Stimulated activated CD8-positive, alpha-beta memory T cell treated with anti-CD3 and anti-CD28 coated beads, Interleukin-4, amount 100 ng/mL, for 1 hour (primary cell): ENCODE measurements at places on chromosomes 4 and X.

DNA sequence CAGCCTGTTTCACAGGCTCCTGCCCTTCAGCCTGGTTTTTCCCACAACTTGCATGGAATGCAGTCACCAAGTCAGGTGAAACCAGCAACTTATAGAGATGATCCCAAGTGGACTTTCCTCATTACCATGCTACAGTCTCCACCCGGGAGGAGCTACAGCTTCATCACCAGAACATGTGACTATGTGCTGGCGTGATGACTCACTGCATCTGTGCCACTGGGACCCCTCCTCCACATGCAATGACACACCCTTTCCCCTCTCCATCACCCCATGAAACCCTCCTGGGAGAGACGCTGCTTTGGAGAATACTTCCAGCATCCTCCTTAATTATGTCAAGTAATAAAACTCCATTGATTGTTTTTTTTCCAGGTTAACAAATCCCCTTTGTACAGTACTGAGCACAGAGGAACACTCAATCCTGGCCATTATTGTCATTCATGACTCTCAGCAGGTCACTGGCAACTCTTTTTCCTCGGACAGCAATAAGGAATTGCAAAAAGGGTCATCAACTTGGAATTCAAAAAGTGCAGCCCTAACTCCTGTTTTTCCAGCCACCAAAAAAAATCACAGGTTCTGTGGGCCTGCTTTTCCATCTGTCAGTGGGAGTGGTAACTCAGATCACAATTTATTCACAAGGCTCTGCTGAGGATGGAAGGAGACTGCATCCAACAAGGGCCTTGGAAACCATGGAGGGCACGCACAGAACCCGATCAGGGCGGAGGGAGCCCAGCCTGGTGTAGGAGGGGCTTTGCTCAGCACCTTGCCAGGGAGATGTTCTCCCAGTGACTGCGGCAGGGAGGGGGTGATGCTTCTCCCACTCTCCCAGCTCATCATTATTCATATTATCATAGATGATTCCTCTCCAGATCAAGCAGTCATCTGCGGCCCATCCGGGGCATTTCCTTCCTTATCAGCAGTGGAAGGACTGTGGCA is 17.4 kb downstream of the QDPR start:
- DNase-seq, result no peak

GRCh38 chr4:100881283-100881682 is 363.5 kb upstream of the EMCN start:
- no peak for DNase-seq

DNA sequence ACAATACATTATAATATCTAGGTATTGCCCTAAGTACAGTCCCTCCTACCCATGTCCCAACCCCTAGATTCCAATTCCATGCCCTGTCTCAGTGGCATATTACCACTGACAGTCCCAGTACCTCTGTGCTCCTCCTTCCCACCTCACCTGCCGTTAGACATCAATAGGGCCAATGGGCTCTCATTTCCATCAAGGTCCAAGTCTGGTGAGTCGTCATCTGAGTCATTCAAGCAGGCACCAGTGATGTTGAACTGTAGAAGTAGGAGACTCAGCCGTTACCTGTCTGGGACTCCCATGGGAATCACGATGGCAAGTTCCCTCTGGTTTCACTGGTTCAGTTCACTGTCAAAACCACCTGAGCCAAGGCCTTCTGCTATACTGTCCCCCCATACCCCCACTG is 51.7 kb downstream of the PHF8 start:
- DNase-seq, result no peak

GRCh38 chrX:124231451-124231759 is 101.1 kb upstream of the TEX13D start:
- no peak for DNase-seq

DNA sequence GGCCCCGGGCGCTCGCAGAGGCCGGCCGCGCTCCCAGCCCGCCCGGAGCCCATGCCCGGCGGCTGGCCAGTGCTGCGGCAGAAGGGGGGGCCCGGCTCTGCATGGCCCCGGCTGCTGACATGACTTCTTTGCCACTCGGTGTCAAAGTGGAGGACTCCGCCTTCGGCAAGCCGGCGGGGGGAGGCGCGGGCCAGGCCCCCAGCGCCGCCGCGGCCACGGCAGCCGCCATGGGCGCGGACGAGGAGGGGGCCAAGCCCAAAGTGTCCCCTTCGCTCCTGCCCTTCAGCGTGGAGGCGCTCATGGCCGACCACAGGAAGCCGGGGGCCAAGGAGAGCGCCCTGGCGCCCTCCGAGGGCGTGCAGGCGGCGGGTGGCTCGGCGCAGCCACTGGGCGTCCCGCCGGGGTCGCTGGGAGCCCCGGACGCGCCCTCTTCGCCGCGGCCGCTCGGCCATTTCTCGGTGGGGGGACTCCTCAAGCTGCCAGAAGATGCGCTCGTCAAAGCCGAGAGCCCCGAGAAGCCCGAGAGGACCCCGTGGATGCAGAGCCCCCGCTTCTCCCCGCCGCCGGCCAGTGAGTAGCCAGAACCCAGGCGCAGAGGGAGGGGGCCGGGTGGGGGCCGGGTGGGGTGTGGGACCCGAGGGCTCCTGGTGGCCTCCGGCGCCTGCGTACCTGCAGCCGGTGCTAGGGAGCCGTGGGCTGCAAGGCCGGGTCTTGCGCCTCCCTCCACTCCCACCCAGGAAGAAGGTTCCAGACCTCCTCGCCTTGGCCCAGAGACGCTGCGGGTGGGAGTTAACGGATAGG is 534 bp downstream of the MSX1 start:
- DNase-seq, result no peak

DNA sequence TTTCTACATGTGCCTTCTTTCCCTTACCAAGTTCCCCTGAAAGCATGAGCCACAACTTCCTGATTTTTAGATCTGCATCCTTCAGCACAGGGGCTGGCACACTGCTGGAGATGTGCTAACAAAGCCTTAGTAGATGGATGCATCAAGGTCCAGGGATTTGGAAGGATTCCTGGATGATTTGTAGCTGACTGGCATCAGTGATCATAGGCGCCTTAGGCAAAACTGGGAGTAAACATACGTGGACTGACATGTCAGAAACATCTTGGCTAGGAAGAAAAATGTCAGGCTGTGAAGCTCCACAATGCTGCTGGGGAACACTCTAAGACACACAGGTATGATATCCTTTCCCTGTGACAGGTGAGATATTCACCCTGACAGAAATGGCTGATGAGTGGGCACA is 156.4 kb downstream of the AMELX start:
- no peak for DNase-seq

DNA sequence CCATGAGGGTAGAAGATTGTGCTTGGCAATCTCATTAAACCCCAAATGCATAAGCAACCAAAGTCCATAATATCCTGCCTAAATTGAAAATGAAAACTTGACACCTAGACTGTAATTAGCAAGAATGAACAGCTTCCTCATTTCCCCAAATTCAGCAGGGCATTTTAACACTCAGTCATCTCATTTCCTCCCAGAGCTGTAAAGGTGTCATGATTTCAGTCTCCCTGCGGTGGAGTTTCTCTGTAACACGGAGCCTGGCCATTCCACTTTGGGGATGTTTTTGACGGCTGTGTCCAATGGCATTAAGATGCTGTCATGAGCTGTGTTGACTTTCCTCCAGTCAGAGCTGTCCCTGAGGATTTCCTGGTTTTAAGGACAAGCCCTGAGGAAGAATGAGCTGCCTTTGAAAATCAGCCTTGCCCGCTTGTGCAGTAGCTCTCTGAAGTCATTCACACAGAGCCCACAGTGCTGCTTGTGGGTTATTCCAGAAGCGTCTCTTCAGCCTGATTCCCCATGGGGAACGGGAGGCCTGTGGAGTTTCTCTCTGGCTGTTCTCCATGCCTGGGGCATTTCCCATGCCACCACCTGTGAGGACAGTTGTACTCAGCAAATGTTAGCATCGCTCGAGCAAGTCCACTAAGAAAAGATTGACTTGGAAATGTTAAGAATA is 187.0 kb downstream of the MID1 start:
- no peak for DNase-seq

- DNase-seq, result no peak
These were observed 172.9 kb downstream of the AFAP1 start for GRCh38 chr4:7766661-7767345.

GRCh38 chrX:72128881-72129280 is 2.8 kb downstream of the RTL5 start:
- DNase-seq, result no peak

GRCh38 chrX:45850775-45851433 is 650.2 kb upstream of the DIPK2B start:
- no peak for DNase-seq

GRCh38 chr4:81447566-81448229 is 24.0 kb downstream of the RASGEF1B start:
- DNase-seq, result no peak

DNA sequence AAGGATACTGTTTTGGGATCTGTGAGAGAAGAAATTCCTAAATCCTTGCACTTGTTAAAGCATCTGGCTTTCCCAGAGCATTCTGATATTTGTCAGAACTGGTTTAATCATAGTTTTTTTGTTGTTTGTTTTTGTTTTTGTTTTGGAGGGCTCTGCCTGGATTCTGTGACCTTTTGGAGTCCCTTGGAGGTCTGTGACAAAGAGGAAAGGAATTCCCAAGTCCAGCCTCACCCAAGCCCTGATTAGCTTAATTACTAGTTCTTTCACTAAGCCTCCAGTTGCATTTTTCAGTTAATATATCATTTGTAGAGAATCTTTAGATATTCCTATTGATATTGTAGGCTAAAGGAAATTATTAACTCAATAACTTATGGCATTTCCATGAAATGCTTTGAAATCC is 711 bp downstream of the ACE2 start:
- no peak for DNase-seq

DNA sequence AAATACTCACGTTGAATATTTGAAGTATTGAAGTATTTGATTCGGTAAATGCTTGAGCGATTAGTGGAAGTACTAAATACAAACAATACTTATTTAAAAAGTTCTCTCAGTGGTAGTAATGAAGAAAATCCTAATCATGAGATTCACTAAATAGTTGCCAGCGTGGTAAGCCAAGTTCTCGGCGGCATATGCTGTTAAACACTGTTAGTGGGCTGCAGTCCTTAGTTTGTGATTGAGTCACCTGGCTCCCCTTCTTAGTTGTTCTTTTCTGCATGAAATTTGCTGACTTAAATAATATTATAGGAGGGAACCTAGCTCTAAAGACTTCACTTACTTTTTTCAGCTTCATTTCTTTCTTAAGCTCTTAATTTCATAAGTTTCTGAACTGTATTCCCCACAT is 51.4 kb downstream of the STIM2 start:
- no peak for DNase-seq

DNA sequence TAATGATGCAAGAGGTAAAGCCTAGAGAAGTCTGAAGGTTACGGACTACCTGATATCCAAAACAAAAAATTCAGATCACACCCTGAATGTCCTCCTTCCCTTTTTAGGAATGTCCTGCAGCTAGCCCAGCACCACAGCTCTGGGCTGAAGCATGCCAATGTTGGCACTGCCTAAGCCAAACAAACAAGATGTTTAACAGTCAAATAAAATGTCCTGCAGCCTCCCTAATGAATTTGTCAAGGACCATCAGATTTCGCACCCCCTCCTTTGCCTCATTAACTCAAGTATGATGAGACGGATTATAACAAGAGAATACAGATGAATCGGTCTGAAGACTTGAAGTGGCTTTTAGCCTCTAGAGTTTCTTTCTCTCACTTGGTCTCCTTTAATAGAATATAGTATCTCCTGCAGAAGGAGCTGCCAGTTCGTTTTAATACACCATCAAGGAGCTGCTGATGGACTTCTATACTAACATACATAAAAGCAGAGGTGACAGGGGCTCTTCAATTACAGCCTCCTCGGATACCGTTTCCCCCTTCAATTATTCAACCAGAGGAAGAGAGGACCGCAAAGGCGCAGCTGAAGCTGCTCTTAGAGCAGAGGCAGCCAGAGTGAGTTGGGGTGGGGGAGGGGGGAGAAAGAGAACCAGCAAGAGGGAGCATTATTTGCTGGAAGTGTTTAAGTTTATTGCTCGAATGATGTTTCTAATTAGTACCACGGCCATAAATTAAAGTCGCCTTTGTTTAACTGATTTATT is 3.0 kb upstream of the MAB21L2 start:
- DNase-seq, result no peak

- DNase-seq, result no peak
These were observed 185.8 kb downstream of the TRAM1L1 start for GRCh38 chr4:116899561-116899960.

- DNase-seq, result no peak
These were observed 215.8 kb downstream of the PACRGL start for GRCh38 chr4:20916106-20916505.

DNA sequence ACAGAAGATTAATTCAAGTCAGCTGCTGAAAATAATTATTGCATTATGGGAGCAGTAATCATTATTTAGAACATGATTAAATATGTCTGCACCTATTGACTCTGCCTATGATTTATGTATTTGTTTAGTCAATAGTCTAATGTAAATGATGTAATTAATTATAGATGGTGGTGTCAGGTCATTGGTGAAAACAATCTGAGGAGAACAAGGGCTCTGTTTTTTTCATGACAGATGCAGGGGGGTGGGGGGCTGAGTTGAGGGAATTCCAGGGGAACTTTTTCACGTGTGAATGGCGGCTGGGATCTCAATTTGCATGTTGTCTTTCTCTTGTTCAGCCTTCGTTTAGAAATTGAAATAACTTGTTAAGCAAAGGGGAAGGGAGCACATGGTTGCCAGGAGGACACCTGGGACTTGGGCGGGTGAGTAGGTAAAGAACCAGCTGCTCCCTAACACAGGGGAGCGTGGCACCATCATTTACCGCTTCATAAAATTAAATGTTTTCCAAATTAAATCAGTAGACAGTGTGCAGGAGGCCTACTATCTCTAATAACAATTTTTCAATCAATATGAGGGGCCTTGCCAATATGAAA is 65.4 kb downstream of the NKX6-1 start:
- DNase-seq, result no peak

GRCh38 chrX:110847334-110847733 is 51.7 kb upstream of the CHRDL1 start:
- DNase-seq, result no peak

GRCh38 chr4:123412700-123413512 is 16.3 kb downstream of the SPRY1 start:
- DNase-seq, result no peak

DNA sequence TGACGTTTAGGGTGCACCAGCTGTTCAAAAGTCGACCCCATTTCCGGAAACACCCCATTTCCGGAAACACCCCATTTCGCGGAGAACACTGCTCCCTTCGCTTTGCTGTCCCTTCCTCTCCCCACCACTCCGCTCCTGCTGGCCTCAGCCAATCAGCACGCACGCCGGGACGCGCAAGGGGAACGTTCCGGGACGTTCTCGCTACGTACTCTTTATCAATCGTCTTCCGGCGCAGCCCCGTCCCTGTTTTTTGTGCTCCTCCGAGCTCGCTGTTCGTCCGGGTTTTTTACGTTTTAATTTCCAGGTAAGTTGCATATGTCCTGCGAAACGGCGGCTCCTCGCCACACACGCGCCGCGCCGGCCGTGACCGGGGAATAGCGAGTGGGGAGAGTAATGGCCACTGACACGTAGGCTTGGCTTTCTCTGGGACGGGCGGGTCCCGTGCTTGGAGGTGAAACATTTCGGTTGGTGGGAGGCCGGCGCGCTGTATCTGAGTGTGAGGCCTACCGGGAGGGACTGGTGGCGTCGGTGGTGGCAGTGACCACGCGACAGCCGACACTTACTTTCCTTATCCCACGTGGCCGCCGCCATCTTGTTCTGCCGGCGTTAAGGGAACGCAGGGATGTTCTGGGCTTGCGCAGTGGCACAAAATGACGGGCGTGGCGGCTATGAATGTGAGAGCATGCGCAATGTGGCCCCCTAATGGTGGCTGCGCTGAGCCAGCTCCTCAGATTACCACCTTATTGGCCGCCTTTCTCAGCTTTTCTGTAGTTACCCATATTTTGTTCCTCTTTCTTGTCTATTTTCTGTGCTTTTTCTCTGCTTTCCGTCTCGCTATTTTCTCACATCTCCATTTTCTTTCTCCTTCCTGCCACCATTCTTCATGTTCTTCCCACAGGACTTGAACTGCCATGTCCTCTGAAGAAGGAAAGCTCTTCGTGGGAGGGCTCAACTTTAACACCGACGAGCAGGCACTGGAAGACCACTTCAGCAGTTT is at the start of gene RBM3:
Gene RBM3 (plus strand): TSS at position 215 of the 997 bp plus-strand sequence. CDS start 697 bp downstream, at position 912.
- DNase-seq, result peak; percentile 87
